Esophagus mucosa (tissue), 1 donor: ENCODE measurements at places on chromosomes 4 and X.

DNA sequence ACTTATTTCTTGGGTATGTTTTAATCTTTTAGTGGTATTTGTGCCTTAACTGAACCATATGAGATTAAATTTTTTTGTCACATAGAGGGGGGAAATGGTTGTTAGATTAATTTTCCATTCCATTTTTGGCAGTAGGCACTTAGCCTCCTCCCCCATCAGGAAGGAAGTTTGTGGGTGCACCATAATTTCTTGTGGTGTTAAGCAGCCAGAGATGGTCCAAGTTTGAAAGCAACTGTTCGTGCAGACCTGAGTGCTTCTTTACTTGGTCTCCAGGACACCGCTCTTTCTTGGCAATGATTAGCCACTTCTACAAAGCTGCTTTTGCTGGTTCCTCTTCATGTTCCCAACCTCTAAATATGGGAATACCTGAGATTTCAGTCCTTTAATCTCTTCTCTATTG lies 92.7 kb upstream of the RPL34 start:
- ATAC-seq, result no peak

GRCh38 chr4:5804656-5805055 lies 88.2 kb downstream of the CRMP1 start:
- no peak for ATAC-seq

- ATAC-seq, result no peak
These were observed 18.7 kb downstream of the SHISA3 start for GRCh38 chr4:42416017-42416416.

- no peak for ATAC-seq
These were observed 73.3 kb downstream of the TSPAN7 start for GRCh38 chrX:38634665-38635064.

DNA sequence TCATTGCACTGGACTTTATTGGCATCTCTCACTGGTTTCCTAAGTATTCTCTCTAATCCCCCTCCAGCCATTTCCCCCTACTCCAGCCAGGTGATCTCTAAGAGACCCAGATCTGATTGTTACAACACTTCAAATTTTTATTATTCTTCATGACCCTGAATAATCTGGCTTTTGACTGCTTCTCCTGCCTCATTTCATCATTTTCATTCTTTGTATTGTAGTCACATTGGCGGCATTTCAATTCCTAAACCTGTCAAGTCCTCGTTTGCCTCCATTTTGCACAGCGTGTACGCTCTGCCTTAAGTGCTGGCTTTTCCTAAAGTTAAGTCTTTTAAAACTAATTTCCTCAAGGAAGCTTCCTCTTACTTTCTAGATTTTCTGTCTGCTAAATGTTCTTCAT lies 31.6 kb downstream of the UBE2K start:
- peak; percentile 69 for ATAC-seq

GRCh38 chr4:73770917-73771316 lies 30.5 kb downstream of the CXCL8 start:
- no peak for ATAC-seq

- ATAC-seq, result no peak
These were observed 20.2 kb upstream of the RBPJ start for GRCh38 chr4:26300314-26301307.

DNA sequence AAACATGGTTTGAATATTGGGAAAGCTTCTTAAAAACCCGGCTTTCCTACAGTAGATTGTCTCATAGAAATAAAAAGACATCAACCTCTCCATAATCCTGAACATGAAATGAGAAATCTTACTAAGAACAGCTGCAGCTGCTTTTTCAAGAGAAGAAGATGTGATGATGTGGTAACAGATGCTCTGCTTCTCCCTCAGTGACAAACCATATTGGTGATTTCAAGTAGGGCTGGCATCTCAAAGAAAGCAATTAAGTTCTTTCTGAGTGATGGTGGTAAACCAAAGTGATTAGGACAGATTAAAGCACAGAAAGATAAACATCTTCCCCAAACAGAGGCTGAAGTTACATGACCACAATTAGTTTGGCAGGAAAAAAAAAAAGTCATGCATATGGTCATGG lies 1477.7 kb downstream of the RAPGEF2 start:
- no peak for ATAC-seq

GRCh38 chr4:149441338-149441737 lies 374.3 kb downstream of the IQCM start:
- ATAC-seq, result no peak

- peak; percentile 75 for ATAC-seq
These were observed 33.5 kb upstream of the CHRNA9 start for GRCh38 chr4:40301603-40302002.

DNA sequence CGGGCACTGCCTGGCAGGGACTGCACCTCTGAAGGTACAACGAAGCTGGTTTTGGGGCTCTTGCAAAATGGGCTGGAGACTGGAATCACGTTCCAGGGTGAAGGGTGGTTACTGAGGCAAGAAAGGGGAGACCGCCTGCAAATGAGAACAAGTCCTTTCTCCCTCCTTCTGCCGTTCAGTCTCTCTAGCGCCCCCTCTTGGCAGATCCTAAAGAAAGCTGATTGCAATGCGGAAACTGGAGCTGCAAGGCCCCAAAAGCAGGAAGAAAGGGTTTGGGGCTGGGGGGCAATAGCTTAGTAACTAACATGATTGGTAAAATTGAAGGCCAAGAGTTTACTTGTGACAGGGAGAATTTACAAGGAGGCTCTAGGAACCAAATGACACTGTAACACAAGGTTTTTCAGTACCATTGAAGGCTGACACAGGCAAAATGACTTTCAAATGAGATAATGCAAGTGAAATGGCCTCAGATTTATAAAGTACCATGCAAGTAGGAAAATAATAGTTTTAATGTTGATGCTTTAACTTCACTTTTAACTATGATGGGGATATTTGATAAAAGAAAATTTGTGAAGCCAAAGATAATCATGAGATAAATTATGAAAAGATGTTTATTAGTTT lies 222.7 kb upstream of the HAND2 start:
- ATAC-seq, result no peak

- ATAC-seq, result no peak
These were observed 520.5 kb upstream of the NR3C2 start for GRCh38 chr4:148962539-148963290.

- no peak for ATAC-seq
These were observed 48.3 kb downstream of the FUNDC1 start for GRCh38 chrX:44494357-44494756.

GRCh38 chrX:9340598-9341290 lies 124.1 kb upstream of the TBL1X start:
- peak; percentile 46 for ATAC-seq
